ENCODE measurements at places on chromosomes 12 and 14.

- DNase-seq: no peak
Measured at GRCh38 chr12:96156211-96156610, 38.0 kb upstream of the ELK3 start.

GRCh38 chr12:112919121-112919520 is 12.4 kb downstream of the OAS1 start:
- no peak for DNase-seq

DNA sequence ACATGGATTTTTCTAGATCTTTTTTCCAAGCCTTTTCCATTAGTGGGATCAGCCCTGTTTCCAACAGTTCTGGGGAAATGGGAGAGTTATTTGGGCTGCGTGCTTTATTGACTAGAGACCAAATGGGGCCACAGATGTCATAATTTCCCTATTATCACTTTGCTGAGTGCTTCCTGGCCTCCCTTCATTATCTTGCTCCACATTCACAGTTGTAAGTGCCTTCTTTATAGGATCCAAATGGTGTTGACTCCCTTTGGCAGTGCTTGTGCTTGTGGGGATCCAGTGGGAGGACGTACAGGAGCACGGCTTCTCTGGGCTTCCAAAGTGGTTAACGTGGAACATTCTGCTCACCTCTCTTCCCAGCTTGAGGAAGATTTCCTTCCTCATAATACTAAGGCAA is 141.0 kb upstream of the RMST start:
- no peak for DNase-seq

DNA sequence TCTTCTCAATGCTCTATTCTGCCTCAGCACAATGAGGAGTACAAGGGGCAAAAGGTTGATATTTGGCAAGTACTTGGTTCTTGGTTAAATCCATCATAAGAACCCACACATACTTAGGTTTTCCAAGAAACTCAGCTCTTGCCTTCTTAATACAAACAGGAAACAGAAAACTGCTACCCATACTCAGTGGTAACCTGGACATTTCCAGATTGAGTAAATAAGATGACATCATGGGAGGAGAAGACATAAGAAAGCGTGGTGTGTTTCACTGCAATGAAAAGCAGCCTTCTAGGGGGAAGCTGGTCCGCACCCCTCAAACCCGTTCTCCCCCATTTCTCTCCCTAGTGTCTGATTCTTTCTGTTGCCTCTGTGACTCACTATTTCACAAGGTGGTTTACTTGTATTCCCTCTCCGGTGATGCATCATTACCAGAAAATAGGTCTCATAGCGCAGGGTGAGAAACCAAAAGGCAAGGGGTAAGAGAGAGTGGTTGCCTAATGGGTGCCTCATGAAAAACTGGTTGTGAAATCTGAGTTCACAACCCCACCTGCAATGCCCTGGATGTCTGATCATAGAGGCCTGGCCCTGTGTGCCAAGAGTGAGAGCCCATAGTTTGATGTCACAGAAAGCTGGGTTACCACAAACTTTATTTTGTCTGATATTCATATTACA is 326.5 kb upstream of the TBX3 start:
- peak; percentile 12 for DNase-seq

- no peak for DNase-seq
Measured at GRCh38 chr12:95694136-95694535, 96.4 kb downstream of the NTN4 start.

- no peak for DNase-seq
Measured at GRCh38 chr14:35760143-35760542, 49.0 kb downstream of the RALGAPA1 start.

- no peak for DNase-seq
Measured at GRCh38 chr12:29082522-29082921, 66.6 kb upstream of the FAR2 start.

- no peak for DNase-seq
Measured at GRCh38 chr12:68113644-68114043, 45.9 kb downstream of the IFNG start.

DNA sequence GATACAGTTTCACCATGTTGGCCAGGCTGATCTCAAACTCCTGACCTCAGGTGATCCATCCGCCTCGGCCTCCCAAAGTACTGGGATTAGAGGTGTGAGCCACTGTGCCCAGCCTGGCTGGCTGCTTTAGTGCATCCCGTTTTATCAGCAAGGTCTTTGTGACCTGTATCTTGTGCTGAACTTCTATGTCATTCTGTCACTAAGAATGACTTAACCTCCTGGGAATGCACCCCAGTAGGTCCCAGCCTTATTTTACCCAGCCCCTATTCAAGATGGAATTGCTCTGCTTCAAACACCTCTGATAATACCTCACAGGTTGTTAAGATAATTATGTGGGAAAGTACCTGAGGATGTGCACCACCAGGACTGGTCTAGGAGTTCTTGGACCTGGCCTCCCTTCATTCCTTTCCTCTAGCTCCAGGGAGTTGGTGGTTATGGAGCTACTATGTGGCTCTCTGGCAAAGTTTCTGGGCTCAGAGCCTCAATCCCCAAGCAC is 26.1 kb upstream of the JPH4 start:
- DNase-seq: no peak

- peak; percentile 79 for DNase-seq
Measured at GRCh38 chr14:72479461-72479931, 414.4 kb downstream of the DPF3 start.

DNA sequence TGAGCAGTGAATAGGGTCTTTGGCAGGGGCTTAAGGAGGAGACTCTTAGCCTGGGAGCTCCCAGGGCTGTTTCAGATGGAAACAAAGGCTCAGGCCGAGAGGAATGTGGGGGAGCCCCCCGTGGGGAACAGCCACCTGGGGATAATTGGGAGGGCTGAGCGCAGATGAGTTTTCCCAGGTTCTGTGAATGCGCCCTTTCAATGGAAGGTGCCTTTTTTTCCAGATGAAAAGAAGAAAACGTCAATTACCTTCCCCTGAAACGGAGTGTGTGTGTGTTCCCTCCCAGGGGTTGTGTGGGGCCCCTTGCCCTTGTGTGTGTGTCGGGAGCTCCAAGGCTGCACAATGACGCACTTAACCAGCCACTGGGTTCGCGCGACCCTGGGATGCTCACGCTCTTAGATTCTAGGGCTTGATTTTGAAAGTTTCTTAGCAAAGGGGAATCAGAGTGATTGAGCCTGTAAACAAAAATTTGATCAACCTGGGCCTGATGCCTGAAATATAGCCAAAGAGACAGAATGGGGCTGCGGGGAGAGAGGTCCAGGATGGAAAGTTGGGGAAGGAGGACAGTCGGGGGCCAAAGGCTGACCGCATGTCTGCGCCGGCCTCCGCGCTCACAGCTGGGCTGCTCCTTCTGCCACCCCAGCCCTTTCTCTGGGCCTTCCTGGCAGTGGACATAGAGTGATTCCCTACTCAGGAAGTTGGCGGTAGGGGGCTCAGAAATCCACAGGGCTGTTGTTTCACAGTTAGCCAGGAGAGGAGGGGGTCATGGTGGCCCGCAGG is 14.6 kb downstream of the MEG3 start:
- DNase-seq: no peak

DNA sequence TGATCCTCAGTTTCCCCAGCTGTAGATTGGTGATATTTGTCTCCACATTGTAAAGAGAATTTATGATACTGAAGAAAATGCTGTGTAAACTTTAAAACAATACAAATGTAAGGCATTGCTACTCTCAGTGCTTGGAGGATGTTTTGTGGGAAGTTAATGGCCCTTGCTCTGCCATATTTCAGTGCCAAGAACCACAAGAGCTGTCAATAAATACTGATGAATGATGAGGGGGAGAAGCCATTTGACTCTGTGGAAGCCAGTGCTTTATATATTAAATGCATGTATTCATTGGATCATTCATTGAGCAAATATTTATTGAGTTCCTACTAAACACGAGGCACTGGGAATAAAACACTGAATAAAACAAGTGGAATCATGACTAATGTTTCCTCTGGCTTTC is 30.8 kb downstream of the CACNA1C start:
- peak; percentile 1 for DNase-seq

DNA sequence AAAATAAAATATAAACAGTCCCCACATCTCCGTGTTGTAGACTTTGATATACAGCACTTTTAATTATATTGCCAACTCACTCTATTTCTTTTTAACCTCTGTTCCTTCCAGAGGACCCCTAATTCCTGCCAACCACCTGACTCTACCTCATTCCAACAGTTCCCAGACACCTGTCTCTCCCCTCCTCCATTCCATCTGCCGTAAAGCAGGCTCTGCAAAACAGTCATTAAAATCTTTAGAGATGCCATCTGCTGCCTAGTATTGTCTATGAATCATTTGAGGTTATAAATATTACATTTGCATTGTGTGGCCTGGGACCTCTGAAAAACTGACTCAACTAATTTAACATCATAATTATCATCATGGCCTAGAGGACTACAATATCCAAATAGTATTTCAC is 148.8 kb upstream of the DCN start:
- no peak for DNase-seq

DNA sequence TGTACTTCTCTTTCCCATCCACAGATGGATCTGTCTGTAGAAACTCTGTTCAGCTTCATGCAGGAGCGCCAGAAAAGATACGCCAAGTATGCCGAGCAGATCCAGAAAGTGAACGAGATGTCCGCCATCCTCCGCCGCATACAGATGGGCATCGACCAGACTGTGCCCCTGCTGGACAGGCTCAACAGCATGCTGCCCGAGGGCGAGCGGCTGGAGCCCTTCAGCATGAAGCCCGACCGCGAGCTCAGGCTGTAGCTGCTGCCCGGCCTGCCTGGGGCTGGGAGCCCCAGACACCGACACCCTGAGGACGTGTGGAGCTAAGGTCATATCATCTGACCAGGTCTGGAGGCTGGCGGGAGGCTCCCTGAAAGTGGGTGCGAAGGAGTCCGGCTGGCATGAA is 97.1 kb downstream of the DUSP16 start:
- DNase-seq: no peak

GRCh38 chr14:28163233-28163632 is 603.4 kb upstream of the FOXG1 start:
- no peak for DNase-seq

DNA sequence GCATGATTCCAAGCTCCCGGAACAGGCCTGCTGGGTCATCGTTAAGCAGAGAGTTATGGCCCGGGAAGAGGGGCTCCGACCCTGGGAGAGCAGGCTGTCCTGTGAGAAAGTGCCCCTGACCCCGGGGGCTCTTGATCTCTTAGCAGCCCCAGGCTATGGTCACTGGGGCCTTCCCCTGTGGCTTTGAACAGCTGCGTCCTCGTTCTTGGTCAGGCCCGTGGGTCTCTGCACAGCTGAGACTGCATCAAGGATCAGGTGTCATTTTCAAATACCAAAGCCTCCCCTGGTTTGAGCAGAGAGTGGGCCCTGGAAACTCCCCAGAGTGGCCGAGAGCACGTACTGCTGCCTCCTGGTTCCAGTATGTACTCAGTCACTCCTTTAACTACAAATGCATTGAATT is 114.8 kb downstream of the ESRRB start:
- DNase-seq: no peak

DNA sequence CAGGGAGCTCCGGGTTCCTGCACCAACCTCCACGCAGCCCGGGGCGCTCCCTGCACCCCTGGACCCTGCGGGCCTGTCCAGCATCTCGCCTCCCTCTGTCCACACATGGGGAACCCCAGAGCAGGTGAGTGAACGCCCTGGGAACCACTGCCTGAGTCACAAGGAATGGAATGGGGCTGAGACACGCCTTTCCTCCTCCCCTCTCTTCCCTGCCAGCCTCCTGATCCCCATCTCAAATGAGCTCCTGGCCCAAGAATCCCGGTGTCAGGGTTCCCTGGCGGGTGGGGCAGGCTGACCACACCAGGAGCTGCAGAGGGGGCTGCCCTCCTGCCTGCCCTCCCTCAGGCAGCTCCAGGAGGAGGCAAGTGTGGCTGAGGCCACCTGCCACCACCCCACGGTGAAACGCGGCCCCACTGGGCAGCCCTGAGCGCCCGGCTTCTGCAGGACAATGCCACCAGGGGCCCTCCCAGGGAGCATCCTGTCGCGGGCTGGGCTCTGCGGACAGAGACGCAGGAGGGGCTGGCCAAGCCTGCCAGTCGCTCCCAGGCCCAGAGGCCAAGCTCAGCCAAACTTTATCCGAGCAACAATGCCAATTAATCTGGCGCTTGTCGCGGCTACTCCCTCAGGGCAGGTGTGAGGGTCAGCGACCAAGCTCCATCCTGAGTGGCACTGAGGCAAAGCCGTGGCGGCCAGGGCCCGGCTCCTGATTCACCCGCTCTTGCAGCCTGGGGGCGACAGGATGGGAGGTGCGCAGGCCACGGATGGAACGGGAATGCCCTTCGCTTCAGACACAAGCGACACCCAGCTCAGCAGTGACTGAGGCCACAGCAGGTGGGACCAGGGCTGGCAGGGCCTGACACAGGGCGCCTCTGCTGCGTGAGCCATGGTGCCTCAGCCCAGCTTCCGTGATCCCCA is 44.3 kb downstream of the GALNT9 start:
- peak; percentile 51 for DNase-seq

DNA sequence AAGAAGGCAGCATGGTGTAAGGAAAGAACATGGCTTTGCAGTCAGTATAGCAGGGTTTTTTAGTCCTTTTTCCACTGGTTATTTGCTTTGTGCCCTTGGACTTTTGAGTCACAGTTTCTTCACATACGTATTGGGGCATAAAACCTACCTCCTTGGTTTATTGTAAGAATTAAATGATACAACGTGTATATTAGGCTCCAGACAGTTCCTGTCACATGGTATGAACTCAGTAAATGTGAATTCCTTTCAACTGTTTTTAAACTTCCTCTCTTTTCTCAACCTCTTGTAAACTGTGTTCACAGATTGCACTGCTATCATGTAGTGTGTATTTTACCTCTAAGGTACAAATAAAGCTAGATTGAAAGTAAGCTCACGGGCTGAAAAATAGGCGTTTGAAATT is 29.5 kb downstream of the MSRB3 start:
- DNase-seq: no peak

DNA sequence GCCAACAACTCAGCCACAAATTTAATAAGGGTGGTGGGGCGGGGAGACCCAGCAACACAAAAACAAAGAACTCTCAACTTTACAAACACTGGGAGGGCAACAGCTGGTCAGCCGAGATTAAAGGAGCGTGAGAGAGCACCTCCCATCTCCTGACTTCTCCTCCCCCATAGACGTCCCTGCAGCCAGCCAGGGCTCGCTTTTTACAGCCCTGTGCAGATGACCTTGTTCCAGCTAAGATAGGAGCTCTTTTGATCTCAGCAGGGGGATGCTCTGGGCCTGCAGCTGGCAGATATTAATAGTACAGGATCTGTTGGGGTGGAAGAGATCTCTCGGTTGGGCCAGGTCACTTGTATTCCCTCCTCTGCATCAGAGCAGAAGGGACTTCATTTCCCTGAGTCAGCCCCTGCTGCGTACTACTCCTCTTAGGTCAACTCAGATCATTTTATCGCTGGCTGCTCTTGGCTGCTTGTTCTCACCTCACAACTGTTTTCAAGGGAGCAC is 475.8 kb downstream of the RAD51B start:
- no peak for DNase-seq

DNA sequence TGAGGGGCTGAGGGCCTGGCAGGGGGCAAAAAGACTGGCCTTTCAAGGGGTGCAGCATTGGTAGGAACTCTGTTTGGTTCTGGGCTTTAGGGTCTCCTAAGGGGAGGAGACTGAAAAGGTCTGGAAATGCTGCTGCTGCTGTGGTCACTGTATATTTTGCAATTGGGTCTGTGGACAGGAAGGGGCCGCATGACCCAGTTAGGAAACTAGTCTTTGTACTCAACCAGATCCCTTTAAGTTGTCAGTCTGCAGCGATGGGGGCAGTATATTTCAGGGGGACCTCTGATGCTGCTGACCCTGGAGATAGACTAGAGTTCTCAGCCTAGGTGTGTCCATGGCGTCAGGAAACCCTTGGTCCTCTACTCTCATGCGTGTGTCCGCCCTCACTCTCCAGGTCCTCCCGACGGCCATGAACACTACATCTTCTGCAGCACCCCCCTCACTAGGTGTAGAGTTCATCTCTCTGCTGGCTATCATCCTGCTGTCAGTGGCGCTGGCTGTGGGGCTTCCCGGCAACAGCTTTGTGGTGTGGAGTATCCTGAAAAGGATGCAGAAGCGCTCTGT is 4.0 kb downstream of the LTB4R start:
- DNase-seq: no peak

Measured in renal cortical epithelial cell (primary cell).